Kasumi-1 (cell line): ENCODE measurements at places on chromosomes 13 and 19.

GRCh38 chr13:112819111-112819510, 129.3 kb downstream of the ATP11A start:
- DNase-seq: no peak

- DNase-seq: no peak
Measured at GRCh38 chr13:44221657-44222056, 152.0 kb upstream of the SERP2 start.

DNA sequence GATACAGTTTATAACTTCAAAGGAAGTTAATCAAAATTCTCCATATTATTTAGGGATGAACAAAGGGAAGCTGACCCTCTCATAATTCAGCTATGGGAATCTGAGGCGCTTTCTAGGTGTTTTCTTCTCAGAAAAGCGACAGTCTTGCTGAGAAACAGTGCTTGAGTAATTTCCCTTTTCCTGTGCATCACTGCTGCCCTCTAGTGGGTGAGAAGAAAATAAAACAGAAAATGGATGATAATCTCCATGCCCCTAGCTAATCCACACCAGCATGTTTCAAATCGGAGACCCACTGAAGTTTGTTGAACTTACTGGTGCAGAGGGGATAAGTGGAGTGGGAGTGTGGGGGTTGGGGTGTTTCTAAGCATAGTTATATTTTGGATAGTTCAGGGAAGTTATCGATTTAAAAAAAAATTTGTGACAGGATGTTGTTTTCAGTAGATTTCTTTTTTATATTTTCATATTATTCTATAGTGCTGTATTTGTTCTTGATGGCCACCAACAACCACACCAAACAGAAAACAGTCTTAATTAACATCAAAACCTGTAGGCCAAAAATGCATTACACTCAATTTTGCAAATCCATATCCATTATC, 21.4 kb downstream of the LCP1 start:
- DNase-seq: peak; percentile 76

GRCh38 chr13:36431204-36432105, 840 bp upstream of the CCNA1 start:
- DNase-seq: no peak

DNA sequence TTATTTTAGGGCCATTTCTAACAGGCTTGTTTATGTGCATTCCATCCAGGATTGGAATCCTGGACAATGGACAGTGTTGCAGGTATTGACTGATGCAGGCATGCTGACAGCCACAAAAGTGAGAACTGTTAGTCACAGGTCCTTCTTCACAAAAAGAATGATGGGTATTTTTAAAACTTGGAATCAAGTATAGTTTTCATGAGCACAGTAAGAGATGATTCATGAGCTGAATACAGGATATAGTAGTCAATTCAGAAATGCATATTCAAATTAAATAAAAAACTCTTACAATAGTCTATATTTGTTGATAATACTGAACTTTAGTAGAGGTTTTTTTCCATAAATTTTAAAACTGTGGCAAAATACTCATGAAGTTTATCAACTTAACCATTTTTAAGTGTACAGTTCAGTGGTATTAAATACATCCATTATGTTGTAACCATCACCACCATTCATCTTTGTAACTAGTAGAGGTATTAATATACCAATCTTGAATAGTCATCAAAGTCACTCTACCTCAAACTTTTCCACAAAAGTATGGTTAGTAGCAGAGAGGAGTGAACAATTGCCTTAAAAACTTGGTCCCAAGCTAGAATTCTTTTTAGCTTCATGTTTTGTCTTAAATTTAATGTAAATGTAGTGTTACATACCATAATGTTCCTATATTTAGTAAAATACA, 79.5 kb downstream of the KCNRG start:
- DNase-seq: no peak

DNA sequence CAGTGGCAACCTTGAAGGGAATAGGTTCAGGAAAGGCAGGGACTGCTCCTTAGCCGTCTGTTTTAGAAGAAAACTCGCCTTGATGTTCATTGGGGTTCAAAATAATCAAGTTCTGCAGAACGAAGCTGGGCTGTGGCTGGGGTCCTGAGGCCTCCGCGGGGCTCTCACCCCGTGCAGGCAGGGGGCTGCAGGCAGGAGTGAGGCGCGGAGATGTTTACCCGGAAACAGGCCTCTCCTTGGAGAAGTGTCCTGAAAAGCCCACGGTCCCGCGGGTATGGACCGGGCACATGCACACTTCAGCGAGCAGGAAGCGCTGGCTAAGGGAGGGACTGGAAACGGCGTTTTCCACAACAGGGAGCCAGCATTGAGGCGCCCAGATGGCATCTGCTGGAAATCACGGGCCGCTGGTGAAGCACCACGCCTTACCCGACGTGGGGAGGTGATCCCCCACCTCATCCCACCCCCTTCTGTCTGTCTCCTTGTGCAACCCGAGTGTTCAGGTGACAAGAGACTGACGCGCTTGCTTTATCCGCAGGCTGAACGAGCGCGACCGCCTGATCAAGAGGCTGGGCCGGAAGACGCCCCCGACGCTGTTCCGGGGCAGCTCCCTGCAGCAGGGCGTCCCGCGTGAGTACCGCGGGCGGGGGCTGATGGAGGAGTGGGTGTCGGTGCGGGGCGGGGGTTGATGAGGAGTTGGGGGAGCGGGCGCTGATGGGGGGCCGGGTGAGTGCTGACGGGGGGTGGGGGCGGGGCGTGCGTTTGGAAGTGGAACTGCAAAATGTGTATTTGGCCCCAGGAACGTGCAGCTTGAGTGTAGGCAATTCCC, 39.6 kb downstream of the SHISA2 start:
- DNase-seq: no peak

DNA sequence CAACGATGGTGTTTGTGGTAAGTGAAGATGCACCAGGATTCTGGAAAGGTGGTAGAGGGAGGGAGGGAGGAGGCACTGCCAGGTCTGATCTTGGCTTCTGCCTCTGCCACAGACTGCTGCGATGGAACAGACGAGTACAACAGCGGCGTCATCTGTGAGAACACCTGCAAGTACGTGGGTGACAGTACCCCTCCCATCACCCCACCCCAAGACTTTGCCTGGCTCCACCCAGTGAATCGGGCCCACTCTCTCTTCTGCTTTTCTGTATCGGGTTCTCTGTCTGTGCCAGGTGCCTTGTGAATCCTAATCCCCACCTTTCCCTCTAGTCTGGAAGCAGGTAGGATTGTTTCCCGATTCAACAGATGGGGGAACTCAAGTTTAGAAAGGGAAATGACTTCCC, 2.5 kb downstream of the PRKCSH start:
- DNase-seq: no peak

DNA sequence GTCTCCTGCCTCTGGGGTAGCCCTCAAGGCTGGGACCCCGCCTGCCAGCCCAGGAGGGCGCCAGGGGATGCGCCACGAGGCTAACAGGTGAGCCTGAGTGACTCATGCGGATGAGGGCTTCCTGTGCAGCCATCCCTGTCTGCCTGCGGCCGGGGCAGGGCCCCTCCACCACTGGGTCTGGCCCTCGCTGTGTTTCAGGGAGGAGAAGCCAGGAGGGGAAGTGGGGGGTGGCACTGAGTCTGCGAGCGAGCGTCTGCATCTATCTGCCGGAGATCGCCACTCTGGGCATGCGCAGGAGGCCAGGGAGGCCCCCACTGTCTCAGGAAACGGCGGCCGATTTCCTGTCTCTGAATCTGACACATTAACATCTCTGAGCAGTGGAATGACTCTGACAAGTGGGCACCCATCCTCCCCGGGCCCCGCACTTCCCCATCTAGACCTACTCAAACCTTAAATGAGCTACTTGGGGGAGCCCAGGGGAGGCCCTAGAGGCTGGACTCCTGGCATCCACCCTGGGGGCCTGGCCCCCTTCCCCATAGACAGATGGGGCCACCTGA, 19.7 kb downstream of the RFX1 start:
- peak; percentile 98 for DNase-seq

- no peak for DNase-seq
Measured at GRCh38 chr13:111328574-111329410, 8.3 kb downstream of the TEX29 start.

DNA sequence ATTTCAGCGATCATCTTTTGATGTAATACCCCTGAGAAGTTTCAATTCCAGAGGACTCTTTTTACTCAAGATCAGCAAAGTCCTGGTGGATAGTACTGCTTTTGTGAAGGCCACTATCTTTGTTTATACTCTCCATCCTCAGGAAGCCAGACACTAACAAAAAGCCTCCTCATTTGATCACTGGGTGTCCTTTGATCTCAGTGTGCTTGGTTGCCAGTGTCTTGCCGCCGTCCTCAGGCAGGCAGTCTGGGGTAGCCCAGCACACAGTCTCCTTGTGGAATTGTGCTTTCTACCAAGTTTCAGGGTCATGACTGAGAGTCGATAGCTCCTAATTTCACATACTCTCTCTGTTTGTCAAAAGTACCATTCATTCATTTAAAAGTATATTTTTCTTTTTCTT, 762.2 kb downstream of the EFNB2 start:
- no peak for DNase-seq

DNA sequence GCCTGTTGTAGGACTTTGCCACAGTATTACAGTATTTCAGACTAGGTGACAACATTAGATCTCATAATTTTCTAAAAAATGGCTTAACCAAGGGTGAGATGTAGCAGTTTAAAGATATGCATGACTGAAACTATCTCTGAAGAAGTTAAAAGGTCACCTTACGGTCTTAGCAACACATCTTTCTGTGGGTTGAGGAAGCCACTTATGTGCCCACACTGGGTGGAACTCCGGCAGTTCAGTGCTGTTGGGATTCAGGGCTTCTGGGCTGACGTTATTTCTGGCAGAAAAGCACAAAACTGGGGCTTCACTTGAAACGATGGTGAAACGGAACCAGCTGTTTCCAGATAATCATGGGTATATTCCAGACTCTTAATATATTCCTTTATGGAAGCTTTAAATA, 697.3 kb downstream of the PCDH9 start:
- DNase-seq: no peak

DNA sequence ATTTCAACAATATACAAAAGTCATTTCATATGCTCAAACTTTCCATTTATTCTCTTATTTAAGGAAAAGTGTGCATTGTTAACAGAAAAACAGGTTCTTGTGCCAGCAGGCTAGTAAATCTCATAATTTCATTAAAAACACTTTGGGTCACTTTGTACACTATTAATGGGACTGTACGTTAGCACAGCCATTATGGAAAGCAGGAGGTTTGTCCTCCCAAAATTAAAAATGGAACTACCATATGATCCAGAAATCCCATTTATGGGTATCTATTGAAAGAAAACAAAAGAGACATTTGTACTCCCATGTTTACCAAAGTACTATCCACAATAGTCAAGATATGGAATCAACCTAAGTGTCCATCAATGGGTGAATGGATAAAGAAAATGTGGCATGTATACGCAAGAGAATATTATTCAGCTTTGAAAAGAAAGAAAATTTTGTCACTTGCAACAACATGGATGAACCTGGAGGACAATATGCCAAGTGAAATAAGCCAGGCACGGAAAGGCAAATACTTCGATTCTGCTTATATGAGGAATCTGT, 8.4 kb upstream of the SIGLEC6 start:
- DNase-seq: no peak

DNA sequence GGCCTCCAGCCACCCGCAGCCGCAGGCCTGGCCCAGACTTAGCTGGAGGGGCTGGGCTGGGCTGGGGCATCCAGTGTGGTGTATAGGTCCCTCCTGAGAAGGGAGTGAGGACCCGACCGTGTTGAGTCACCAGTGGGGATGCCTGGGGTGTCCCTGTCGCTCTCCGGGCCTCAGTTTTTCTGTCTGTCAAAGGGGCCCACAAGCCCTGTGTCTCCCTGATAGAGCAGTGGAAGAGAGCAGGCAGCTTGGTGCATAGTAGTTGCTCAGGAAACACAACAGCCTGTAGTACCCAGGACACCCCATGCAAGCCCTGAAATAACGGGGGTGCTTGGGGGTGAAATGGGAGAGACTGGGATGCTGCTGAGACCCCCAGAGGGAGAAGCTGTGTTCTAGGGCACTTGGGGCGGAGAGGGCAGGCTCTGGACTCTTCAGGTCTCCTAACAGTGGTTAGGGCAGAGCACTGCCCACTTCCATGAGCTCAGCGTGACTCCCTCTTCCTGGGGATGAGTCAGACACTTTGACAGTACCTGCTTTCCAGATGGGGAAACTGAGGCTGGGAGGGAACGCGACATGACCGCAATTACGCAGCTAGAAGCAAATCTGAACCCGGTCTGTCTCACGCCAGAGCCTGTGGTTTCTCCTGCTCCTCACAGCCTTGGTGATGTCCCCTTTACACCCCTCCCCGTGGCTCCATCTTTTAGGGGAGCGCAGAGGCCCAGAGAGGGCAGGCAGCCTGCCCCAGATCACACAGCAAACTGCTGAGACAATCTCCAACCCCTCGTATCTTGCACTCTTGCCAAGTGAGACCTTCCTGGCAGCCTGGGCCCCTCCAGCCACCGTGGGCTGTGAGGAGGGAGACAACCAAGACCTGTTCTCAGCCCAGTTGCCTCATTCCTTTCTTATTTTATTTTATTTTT, 692 bp downstream of the SULT2B1 start:
- no peak for DNase-seq

- DNase-seq: peak; percentile 37
Measured at GRCh38 chr13:83881917-83882605, at the start of gene SLITRK1. Gene SLITRK1, minus strand, starts transcription at chr13:83882474. Its CDS starts 967 bp downstream, at chr13:83881507.

GRCh38 chr13:96551546-96551945, 442.7 kb downstream of the OXGR1 start:
- DNase-seq: no peak

- no peak for DNase-seq
Measured at GRCh38 chr19:35355791-35356460, 2.3 kb upstream of the FFAR3 start.

DNA sequence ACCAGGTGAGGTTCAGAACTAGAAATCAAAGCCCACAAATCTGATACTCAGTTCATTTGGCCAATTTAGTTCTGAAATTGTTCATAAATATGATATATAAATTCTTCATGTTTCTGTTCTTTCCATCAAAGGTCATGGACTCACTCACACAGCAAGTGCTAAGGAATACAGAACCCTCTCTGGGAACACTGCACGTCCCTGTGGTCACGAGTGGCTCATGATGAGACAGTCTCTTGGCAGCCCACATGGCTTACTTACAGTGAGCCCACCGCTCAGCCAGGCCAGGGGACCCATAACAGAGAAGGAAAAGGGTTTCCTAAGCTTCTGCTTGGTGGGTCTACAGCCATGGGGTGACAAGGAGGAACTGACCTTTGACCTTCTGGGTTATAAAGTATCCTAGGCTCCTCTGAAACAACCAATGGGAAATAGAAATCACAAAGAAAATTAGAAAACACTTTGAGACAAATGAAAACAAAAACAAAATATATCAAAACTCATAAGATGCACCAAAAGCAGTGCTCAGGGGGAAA, 67.4 kb downstream of the CDADC1 start:
- no peak for DNase-seq

GRCh38 chr13:65868099-65868498, 1362.0 kb downstream of the PCDH9 start:
- DNase-seq: no peak

DNA sequence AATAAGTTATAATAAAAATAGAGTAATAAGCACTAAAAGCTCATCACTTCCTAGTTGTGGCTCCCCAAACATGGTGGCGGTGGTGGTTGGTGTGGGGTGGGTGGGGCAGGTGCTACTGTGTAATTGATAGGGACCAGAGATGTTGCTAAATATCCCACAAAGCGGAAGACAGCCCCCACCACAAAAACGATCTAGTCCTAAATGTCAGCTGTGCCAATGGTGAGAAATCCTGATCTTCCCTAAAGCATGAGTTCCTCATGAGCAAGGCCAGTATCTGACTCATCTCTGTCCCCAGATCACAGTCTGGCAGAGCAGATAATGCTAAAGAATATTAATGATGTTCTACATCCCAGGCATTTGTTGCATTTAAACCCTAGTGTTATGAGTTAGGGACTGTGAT, 1.9 kb upstream of the EDDM13 start:
- peak; percentile 85 for DNase-seq
